ENCODE measurements at places on chromosomes 3 and 15.

DNA sequence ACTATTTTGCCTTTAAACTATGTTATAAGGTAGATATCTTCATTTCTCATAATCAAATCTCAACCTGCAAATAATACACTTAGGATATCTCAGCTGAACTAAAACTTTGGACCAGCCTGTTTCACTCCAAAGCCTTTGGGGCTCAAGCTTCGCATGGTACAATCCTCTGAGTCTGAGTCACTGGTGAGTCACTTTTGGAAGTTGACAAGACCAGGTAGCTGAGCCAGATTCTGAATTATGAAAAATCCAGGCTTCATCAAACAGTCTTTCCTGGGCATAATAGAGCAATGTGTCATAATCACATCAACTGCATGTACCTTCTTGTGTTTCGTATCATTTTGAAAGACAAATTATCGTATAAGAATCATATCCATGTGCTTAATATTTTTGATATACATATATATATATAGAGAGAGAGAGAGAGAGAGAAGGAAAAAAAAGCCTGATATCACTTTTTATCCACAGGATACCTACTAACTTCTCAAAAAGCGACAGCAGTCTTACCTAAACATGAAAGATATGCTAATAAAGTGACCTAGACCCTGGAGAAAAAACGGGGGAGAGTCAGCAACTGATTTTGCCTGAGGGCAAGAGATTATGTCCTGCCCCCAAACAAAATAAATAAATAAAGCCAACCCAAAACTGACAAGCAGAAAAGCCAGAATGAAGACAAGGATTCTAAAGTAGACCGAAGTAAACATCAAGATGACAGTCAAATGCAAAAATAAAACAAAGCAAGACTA lies 263.9 kb upstream of the TGFBR2 start:
- no peak for DNase-seq

GRCh38 chr3:107117922-107118536 lies 259.2 kb upstream of the CCDC54 start:
- DNase-seq: no peak

DNA sequence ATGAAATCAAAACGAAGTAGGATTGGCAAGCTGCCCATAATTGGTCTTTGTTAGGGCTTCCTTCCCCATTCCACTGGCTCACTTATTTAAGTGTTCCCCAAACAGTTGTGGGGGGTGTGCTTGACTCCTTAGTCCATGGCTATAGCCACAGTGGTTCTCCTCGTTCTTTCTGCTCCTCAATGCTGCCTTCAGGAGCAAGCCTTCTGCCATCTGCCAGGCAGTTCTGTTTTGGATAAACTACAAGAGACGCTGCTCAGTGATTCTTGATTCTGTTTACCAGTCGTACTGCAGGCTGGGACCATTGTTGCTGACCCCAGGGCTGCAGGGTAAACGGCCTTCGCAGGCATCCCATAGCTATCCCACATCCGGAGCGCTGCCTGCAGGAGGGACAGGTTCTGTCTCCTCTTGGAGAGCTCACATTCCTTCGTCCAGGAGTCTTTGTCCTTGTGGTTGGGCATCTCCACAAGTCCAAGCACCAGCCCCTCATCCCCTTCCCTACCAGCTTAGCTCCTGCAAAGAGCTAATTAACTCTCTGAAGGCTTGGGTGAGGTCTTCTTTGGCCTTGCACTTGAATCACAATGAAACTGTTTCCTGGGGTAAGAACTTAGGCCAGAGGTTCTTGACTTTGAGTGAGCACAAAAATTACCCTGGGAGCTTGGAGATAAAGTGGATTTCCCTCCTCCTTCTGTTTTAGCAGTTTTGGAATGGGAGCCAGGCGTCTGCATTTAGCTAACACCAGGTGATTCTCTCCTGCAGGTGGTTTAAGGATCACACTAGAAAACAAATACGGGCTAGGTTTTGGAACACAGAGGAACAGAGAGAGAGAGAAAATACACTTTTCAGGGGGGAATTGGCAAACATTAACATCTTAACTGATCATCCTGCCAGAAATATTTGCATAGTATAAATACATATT lies 114.9 kb downstream of the SV2B start:
- no peak for DNase-seq

DNA sequence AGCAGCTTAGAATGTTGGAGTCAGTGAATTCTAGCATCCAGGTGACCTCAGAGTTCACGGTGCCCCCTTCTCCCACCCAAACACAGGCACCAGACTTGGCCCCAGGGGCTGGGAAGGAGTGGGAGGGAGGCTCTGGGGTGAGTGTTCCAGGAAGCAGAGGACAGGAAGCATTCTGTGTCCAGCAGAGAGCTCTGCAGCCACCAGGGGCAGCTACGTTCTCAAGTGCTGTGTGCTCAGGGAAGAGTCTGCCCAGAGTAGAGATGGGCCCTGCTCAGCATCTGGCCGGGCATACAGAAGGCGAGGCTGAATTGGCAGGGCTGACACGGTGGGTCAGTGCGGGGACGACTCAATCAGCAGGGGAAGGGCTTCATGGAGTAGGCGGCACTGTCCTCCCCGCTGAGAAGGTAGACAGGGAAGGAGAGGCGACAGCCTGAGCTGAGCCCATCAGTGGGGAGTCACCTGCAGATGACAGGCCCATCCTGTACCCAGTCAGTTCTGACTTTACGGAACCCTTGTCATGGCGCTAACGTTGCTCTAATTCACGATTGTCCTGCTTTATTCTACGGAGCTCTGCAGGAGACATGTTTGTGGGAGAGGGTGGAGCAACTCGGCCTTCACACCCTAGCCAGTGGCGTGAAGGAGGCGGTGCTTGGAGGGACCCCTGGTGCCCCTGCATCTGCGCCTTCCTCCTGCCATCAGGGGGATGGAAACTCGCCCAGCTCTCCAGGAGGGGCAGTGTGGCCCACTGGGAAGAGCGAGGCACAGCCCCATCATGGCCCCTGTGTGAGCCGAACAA lies 82.2 kb downstream of the C3orf70 start:
- no peak for DNase-seq

DNA sequence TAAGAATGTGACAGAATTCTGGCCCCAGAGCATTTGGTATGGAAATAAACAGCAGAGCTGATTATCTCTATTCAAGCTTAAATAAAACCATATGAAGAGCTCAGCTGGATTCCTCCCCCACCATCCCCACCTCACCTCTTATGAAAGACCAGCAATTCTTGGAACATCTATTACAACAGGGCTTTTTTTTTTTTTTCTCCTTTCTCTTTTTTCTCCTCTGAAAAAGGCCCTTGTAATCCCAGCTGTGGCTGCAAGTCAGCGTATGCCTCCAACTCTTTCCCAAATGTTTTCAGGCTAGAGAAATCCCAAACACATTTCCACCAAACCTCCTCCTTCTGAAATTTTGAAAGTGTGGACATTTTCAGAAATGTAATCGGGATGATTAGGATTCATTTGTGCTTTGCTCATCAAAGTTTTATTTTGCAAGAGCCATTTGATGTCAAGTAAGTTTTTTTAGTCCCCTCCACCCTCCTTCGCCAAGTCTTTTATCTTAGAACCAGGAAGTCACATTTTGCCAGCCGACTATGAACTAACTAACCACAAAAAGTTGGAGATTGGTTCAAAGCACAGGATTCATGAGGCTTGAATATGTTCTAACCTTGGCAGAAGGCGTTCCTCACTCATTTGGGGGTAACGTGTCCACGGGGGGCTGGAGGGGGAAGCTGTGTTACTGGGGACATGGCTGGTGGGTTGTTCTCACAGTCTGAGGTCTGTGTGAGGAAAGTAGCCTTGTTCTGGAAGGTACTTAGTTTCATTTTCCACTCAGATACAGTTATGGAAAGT lies 142.0 kb upstream of the PDZRN3 start:
- no peak for DNase-seq

DNA sequence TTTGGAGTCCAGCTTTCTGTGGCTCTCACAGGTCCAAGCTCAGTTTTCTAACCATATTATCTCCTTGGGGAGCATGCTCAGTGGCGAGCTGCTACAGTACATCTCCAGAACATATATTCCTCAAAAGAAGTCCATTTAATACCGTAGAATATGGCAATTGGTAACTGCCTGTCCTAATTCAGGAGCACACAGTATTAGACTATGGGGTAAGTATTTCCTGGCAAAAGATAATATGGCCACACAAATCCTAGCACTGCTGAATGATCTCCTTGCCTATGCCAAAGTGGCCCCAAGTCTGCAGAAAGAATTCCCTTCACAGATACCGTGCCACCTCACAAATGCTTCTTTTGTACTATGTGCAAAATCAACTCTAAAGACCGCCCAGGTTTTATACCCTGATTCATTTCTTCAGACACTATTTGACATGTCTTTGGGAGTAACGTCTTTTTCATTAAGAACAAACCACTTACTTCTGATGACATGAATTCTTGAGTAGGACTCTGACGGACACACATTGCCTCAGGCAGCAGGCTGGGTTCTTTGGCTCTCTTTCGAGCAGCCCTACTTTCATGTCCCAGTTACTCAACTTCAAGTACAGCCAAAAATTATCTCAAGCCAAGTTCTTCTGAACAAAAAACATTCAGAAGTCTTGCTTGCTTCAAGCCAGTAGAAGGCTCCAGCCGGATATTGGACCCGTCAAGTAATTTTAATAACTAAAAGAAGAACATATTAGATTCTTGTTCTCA lies 368.3 kb upstream of the DCBLD2 start:
- no peak for DNase-seq

- no peak for DNase-seq
These were observed 17.0 kb downstream of the NISCH start for GRCh38 chr3:52472239-52473000.

DNA sequence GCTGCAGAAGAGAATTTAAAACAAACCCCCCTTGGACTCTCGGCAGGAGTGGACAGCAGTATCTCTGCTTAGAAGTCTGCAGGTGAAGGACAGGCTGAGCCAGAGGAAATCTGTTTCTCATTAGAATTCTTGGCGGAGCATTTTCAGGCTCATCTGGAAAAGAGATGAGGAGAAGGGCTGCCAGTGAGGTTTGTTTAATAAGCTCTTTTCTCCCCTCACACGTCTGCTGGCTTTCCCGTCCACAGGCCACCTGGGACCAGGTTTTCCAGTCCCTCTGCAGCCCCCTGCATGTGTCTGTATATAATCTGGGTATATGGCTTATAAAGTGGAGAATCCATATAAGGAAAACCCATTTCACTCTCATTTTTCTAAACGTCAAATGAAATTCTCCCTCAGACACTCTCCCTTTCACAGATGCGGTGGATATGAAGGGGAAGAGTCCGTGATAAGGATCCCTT lies 155.4 kb upstream of the TPM1 start:
- DNase-seq: no peak

- no peak for DNase-seq
These were observed 8.8 kb downstream of the GNL3 start for GRCh38 chr3:52694528-52695189.

GRCh38 chr3:178439504-178439903 lies 96.7 kb upstream of the KCNMB2 start:
- no peak for DNase-seq

GRCh38 chr15:59862191-59863155 lies 141.6 kb upstream of the FOXB1 start:
- no peak for DNase-seq

GRCh38 chr3:190192087-190192486 lies 71.4 kb upstream of the P3H2 start:
- DNase-seq: no peak

DNA sequence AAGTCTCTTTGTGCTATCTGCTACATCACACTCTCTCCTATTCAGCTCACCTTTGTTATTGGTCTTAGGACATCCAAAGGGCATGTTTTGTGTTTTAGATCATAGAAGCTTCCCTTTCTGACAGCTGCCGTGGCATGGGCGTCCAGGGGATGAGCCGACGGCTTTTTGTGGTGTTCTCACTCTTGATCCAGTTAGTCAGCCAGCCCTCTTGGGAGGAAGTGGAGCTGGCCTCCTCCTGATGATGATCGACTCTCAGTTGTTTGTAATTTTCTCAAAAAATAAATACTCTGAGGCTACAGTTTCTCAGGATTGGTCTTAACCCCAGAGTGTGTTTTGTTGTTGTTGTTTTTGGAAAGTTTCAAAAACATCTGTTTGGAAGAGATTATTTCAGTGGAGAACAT lies 34.4 kb downstream of the BOC start:
- DNase-seq: no peak

GRCh38 chr3:62955126-62955525 lies 79.9 kb upstream of the CADPS start:
- DNase-seq: no peak

DNA sequence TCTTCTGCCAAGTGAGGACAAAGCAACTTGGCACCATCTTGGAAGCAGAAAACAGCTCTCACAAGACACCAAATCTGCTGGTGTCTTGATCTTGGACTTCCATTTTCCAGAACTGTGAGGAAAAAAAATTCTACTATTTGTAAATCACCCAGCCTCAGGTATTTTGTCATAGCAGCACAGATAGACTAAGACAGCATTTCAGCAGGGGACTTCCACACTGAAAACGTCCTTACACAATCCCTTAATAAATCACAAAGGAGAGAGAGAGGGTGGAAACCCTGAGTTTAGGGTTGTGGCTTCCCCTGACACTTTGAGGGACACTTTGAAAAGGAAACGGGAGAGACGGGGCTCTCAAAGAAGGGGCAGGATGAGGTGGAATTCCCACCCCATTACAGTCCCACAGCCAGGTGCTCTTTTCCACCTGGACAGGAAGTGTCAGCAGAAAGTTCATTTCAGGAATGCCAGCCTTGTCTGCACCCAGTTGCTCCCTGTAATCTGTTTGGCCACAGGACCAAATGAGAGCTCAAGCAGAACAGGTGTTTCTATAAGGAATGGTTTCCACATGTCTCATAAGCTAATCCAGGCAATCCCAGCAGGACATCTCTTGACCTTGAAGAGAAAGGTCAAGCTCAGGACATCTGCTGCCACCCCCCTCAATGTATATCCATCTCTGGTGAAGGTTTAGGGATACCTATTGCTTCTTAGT lies 51.3 kb downstream of the MYLK start:
- no peak for DNase-seq
